DMS79 (cell line): ENCODE measurements at places on chromosomes 11 and 22.
A peak's percentile ranks its signal among the peaks of the same experiment; 100 is the strongest.

DNA sequence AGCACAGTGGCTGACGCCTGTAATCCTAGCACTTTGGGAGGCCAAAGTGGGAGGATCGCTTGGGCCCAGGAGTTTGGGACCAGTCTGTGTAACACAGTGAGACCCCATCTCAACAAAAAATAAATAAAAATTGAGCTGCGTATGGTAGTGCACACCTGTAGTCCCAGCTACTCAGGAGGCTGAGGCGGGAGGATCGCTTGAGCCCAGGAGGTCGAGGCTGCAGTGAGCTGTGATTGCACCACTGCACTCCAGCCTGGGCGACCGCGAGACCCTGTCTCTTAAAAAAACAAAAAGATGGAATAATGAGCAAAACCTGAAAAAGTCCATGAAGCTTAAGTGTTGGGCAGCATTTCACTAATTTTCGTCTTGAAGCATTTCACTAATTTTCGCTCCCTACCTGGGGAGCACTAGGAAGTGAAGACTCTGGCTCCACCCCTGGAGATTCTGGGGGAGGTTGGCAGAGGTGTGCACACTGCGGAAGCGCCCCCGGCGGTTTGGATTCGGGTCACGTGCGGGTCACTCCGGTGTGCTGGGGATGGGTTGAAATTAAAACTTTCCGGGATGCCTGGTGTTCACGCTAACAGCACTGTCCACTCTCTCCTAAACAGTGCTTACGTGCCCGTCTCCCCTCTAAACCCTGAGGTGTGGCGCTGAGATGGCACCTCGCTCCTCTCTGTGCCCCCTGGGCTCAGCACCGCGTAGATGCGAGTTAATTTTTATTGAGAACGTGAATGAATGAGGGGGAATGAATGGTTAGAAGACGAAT is 906 bp upstream of the NAA40 start:
- DNase-seq = no peak

DNA sequence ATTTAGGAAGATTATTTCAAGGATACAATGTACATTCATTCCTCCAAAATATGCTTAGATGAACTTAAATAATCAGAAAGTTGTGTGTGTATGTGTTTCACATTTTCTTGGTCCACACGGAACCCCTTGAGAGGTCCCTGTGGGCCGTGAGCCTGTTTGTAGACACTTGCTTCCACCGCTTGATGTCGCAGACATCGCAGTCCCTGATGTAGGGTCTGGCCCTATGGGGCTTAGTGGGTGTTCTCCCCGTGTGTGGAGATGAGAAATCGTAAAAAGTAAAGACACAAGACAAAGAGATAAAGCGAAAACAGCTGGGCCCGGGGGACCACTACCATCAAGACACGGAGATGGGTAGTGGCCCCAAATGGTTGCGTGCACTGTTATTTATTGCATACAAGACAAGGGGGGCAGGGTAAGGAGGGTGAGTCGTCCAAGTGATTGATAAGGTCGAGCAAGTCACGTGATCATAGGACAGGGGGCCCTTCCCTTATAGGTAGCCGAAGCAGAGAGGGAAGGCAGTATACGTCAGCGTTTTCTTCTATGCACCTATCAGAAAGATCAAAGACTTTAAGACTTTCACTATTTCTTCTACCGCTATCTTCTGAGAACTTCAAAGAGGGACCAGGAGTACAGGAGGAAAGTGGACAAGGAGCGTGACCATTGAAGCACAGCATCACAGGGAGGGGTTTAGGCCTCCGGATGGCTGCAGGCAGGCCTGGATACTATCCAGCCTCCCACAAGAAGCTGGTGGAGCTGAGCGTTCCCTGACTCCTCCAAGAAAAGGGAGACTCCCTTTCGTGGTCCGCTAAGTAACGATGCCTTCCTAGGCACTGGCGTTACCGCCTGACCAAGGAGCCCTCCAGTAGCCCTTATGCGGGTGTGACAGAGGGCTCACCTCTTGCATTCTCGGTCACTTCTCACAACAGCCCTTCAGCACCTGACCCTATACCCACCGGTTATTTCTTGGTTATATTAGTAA is 1.2 kb upstream of the APOBEC3C start:
- DNase-seq = no peak

DNA sequence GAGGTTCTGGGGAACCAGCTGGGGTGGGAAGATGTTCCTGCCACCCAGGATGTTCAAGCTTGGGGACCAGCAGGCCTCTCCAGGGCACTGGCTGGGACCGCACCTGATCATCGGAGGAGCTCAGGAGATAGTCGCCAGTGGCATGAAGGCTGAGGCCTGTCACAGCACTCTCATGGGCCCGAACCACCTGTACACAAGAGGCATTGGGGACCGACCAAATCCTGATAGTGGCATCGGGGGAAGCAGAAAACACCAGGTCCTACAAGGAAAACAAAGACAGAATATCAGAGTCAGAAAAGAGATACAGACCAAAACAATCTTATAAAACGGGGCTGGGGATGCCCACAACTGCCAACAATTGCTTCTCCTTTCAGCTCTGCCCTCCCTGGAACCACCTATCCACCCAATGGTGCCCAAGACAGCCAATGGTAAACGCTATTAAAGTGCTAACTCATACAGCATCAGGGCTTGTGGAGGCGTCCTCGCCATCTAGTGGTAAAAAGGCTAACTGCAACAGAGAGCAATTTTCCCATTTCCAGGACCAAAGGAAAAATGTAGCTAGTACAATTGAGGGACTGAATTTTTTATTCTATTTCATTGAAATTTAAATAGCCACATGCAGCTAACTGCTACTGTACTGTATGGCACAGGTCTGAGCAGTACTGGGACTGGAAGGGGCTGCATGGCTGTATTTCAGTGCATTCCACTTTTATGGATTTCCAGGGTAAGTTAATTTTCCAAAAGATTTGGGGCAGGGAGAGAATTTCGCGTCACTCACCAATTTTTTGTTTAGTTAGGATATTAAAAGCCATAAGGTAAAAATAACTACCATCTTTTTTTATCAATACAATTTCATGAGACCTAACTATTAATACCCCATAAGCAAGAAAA is 7.1 kb downstream of the PRPF19 start:
- DNase-seq = peak; percentile 21

DNA sequence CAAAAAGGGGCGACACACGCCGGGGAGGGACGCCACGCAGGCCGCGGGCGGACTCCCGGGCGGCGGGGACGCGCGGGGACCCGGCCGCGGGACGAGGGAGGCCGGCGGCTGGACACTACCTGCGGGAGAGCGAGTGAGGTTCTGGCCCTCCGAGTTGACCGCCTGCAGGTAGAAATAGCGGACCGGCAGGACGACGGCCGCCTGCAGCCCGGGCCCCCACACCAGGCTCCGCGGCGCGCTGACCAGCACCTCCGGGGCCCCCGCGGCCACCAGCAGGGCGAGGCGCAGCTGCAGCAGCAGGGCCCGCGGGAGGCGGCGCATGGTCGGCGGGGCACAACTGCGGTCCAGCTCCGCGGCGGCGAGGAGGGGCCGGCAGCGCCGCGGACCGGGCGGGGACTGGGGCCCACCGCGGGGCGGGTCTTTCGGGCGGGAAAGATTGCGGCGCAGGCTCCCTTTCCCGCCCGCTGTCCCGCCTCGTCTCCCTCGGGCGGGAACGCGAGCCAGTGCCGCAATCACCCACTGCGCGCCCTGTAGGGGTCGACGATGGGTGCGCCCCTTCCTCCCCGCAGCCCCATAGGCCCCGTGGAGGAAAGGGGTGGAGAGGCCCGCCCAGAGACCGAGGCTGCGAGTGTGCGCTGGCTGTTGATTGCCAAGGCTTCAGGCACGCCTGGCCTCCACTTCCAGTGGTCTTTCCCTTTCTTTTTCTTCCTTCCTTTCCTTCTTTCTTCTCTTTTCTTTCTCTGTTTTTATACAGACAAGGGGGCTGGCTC is at the start of gene POGLUT3:
TSS of gene POGLUT3 (minus strand) at position 339 of the 770 bp plus-strand sequence. CDS start at position 321, 18 bp downstream.
- peak; percentile 48 for DNase-seq

DNA sequence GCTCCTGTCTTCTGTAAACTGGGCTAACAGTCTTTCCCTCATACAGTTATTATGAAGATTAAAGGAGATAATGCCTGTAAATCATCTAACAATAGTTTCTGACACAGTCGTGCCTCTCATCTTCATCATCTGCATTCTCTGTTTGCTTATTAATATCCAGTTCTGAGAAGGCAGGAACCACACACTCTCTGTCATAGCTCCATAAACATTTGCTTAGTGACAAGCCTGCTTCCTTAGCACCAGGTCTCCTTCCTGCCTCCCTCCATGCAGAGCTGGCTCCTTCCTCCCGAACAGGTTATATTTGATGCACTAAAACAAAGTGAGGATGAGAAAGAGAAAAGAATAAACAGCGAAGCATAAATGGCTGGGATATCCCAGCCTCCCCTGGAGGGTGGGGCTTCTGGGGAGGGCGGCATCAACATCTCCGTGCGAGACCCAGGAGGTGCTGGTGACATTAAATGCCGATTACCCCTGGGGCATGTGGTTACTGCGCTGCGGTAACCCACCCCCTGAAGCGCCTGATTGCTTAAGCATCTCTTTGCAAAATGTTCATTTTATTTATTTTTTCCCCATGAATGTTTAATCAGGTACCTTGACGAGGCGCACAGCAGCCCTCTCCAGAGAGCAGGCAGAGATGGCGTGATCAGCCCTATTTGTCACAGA is 404.9 kb downstream of the NXPE2 start:
- DNase-seq = peak; percentile 13

DNA sequence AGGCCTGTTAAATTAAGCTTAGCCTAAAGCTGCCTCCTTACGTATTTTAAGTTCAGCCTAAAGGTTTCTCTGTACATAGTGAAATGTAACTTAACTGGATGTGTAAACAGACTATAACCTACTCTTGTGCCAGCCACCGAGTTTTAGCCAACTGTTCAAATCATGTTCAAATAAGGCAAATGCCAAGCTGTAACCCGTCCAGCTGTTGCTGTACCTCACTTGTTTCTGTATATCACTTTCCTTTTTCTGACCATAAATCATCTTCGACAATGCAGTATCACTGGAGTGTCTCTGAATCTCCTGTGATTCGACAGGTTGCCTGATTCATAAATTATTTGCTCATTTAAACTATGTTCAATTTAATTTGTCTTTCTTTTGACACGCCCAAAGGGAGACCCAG is 4.0 kb upstream of the PLAAT5 start:
- no peak for DNase-seq

- DNase-seq = no peak
Observed at GRCh38 chr11:134004496-134005172, 47.9 kb upstream of the IGSF9B start.

GRCh38 chr22:30694640-30695350 is at the start of gene OSBP2:
Gene OSBP2, plus strand, starts transcription at chr22:30694874. Its CDS starts 36 bp downstream, at chr22:30694910.
- DNase-seq = no peak

GRCh38 chr11:102802341-102802740 is 4.4 kb upstream of the MMP1 start:
- DNase-seq = no peak

DNA sequence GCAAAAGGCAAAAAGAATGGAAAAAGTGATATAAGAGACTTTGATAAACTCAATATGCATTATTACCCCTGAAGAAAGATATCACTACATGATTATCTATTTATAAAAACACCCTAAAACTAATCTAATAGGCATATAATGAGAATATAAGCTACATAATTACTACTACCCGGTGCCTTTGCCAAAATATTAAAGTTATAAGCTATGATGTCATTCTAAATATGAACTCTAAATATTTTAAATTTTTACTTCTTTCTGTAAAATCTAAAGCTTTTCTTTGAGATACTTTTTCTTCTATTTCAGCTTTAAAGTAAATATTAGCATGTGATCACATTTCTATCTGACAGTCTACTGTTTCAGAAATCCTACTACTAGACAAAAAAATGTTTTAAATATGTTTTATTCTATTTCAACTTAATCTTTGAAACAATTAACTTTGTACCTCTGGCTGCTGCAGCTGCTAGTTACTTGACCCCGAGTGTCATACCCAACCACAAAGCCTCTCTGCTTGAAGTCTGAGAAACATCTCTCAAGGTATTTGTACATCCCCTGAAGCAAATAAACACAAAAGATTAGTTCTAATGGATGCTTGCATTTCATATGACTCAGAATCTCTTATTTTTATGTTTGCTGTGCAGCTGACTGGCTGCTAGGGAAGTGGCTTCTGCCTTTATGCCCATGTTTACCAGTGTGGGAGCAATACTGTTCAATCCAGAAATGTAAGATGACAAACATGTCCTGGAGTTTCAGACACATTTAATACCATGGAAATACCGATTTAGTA is 26.8 kb downstream of the PGM2L1 start:
- DNase-seq = peak; percentile 66

GRCh38 chr11:25981998-25982397 is 349.9 kb upstream of the ANO3 start:
- DNase-seq = no peak

GRCh38 chr11:773830-774229 is 3.5 kb downstream of the GATD1 start:
- DNase-seq = no peak

- no peak for DNase-seq
Observed at GRCh38 chr11:60396382-60396781, at the start of gene MS4A14. Gene MS4A14, plus strand, starts transcription at chr11:60396459. Its CDS starts 120 bp downstream, at chr11:60396579.

DNA sequence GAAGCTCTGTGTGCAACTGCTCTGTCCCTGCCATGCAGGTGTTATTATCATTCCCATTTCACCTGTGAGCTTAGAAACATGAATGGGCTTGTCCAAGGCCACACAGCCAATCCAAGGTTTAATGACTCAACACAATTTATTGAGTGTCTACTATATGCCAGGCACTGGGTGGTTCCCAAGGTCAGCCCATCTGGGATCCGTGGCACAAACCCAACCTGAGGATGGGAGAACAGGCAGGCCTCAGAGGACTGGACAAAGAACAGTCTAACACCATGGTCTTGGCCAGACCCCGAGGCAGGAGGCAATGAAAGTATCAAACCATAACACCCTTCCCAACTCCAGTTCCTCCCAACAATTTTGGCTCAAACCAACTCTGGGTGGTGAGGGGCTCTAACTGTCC is 15.7 kb downstream of the SPATA19 start:
- DNase-seq = no peak

DNA sequence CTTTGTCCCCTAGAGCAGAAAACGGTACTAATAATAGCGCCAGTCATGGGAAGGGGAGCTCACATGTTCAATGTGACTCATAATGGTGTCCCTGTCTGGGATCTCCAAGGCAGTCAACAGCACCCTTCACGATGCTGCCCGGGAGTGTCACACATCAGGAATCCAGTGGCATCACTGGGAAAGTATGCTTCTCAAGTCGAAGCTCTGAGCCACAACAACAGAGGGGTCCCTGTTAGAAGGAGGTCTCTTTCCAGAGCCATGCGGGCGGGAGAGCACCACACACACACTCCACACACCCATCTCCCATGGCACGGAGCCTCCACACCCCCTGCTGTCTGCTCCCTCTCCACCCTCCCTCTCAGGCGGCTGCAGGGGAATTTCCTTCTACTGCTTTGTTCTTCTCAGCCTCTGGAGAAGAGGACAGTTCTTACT is 119.7 kb downstream of the ETS1 start:
- no peak for DNase-seq

GRCh38 chr11:110747531-110747930 is 35.3 kb upstream of the ARHGAP20 start:
- DNase-seq = no peak

DNA sequence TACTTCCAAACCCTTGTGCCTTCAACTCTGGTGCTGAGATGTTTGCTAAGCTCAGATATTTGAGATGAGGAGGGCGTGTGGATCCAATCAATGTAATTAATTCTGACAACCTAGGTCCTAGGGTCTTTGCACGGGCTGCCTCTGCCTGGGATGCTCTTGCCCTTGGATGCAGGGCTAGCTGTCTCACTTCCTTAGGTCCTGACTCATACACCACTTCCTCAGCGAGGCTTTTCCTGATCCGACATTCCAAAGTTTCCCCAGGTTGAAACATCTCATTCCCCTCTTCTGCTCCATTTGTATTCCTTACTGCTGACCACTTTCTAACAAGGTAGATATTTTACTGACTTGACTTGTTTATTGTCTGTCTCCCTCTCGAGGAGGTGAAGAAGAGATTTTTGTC is 43.0 kb upstream of the NTM start:
- DNase-seq = no peak
